ENCODE measurements at places on chromosomes 2 and 18.
A peak's percentile ranks its signal among the peaks of the same experiment; 100 is the strongest.

GRCh38 chr18:62436636-62437234 lies 86.1 kb upstream of the ZCCHC2 start:
- DNase-seq, result no peak

DNA sequence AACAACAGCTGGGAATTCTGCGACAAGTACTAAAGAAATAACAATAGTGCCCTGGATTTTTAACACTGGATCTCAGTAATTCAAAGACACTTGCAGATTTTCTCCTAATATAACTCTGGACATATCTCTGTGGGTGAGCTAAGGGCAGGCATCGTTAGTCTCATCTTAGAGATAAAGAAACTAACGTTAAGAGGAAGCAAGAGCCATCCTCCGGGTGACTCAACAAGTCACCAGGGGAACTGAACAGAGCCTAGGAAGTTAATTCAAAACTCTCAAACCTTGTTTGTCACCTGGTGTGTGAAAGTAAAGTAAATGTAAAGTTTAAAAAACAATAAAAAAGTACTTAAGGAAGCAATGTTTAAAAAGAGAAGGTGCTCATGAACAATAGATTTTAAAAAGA lies 41.6 kb upstream of the NRP2 start:
- no peak for DNase-seq

DNA sequence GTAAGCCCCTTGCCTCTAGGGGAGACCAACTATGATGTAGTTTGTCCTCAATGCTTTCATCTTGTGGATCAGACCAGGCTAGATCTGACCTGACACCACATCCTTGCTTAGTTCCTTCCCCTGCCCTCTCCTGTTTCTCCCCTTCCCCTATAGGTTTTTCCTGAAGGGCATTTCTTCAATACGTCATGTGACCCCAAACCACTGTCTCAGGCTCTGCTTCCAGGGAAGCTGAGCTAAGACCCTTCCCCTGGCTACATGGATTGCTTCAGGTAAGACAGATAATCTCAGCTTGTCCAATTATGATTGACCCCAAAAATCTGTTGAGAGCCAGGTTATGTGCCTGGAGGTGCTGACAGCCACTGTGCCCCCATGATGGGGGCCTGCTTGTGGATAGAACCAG lies 22.6 kb upstream of the TTL start:
- no peak for DNase-seq

DNA sequence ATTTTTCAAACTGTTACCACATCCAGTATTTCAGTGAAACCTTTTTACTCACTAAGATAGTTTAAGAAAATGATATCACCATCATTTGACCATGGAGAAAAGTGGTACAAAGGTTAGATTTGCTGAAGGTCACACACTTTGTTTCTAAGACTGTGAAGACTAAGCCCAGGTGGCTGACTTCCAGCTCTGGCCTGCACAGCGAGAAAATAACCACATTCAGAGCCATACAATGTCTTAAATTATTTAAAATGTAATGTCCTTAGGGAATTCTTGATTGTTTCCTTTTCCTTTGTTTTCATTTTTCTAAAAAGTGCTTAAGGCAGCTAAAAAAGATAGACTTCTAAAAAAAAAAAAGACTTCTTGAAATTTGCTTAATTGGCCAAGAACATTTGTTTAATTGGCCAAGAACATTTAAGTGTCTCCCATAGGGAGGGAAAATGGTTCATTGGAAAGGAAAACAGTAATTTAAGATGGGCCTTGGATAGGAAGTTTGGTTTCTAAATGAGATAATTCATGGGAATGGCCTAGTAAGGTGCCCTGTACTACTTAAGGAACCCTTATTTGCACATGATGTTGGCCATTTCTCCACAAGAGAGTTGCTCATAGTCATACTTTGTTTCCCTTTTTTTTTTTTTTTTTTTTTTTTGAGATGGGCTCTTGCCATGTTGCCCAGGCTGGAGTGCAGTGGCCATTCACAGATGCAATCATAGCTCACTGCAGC lies 45.2 kb downstream of the CYP1B1 start:
- no peak for DNase-seq

GRCh38 chr2:123791684-123792083 lies 233.4 kb upstream of the CNTNAP5 start:
- no peak for DNase-seq

DNA sequence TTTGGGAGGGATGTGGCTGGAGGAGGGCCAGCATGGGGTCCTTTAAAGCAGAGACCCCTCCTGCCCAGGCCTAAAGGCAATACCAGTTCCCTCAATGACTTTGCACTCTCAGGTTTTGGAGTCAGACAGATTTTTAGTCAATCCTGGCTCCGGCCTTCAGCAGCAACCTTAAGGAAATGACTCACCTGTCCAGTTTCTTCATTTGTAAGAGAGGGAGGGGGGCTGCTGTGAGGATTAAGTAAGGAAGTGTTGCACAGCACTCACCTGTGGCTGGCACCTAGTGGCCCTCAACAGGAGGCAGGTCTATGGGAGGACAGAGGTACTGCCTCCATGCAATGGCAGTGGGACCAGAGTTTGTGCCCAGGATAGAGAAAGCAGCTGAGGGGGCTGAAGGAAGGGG lies 13.7 kb downstream of the CNGA3 start:
- DNase-seq, result no peak

DNA sequence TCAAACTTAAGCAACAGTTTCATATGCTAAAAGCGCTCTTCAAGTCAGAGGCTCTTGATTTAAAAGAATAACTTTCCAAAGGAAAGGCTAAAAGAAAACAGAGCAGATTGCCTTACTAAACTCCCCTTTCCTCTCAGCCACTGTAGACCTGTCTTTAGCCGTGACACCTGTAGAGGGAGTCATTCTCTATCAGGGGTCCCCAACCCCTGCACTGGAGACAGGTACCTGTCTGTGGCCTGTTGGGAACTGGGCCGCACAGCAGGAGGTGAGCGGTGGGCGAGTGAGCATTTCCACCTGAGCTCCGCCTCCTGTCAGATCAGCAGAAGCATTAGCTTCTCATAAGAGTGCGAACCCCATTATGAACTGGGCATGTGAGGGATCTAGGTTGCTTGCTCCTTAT lies 9.6 kb downstream of the SLC14A1 start:
- no peak for DNase-seq

GRCh38 chr2:240593026-240593702 lies 6.6 kb downstream of the CAPN10 start:
- DNase-seq, result no peak

DNA sequence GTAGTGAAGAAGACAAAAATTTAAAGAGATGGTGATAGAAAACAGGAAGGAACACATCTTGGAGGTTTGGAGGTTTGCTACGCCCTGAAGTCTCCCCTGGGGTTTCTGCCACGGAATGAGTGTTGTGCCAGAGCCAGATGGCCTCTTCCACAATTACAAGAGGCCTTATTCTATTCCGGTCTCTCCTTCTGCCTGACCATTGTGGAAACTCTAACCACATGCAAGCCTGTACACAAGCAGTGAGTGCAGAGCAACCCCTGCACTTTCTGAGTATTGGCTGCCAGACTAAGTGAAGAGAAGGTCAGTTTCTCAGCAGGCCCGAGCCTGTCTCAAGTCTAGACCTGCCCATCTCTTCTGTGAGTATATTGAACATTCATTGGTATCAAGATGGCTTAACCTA lies 22.7 kb upstream of the MYO1B start:
- no peak for DNase-seq

DNA sequence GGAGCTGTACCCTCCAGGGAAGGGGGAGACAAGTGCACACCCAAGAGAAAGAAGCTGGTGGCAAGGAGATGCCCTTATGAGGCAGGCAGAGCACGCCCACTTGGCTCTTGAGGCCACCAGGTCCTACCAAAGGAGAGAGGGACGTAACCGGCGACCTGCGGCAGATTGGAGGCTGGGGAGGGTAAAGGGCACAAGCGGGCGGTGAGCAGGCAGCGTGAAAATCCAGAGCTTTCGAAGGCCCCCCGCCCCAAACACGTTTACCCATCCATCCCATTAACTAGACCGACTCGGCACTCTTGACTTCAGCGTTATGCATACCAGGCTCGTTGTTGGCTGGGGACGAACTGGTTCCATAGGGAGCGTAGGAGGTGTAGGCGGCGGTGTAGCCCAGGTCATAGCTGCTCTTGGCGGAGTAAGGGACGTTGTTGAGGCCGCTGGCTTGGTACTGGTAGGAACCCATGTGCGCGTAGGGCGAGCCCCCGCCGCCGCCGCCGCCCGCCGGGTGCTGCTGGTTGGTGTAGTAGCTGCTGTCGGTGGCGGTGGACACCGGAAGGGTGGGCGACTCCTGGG lies 794 bp downstream of the DLX2 start:
- DNase-seq, result no peak

DNA sequence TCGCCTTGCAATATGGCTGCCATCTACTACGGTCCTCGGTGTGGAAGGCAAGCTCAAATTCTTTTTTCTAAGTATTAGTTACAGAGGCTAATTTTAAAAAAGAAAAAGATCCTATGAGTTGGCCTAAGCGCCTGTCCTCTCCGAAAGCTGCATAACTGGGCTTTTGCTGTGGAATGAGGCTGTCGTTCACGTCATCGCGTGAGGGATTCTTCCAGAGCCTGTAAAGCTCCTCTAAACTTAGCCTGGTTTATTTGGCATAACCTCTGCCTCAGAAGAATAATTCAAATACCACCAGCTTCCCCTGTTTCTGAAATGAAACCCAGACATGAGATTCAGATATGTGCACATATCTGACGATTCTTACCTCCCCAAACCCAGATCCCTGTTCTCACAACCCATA lies 187.4 kb downstream of the DNER start:
- DNase-seq, result no peak

DNA sequence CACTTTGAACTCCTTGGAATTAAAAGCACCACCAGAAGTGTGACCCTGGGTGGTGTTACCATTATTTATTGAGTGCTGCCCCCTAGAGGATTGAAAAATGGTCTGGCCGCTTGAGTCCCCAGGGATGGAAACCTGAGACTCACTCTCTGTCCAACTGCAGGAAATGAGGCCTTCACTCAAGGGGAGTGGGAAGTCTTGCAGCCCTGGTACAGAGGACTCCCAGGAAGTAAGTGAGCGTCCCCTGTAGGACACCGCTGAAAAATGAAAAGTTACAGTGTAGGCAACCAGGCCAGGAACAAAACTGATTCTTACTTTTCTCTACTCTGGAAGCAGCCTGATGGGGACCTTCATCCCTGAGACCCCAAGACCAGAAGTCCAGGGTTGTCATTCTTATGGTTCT lies 2.2 kb upstream of the NRP2 start:
- DNase-seq, result peak; percentile 86

DNA sequence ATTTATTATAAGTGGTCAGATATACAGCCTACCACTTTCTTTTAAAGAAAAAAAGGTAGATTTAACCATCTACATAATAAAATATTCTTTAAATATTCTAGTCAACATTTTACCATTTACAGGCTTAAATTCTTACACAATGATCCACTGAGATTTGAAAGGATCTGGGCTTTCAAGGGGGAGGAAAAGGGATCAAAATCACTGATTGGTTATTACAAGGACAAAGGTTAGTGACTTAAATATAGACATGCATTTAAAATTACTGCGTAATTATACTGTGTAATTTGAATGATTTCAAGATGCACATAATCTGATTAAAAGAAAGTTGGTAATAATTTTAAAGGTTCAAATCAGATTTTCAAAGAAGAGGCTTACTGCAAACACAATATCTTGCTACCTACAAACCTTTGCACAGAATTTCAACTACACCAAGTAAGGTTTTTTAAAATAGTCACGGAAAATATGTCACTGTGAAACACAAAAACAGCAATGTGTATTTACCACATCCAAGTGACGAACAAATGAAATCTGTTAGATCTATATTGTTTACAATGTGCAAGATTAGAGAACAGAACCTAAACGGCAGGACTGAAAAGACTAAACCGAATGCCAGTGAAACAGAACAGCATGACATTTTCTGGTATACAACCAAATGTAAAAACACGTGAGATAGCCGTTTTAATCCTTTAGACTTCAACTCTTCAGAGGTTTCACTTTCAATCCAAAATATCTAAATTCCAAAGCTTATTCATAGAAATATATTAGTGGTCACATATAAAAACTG lies 40.8 kb downstream of the RTN4 start:
- no peak for DNase-seq

DNA sequence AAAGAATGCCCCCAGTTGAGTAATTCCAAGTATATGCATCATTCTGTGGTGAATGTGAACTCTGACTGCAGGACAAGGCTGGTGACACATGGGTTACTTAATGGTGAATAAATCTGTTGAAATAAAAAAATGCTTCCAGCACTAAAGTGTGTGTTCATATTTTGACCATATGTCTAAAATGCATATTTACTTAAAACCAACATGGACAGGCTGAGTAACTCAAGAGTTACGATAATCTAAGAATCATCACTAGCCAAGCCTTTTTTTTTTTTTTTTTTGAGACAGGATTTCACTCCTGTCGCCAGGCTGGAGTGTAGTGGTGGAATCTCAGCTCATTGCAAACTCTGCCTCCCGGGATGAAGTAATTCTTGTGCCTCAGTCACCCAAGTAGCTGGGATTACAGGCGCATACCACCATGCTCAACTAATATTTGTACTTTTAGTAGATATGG lies 47.1 kb upstream of the CCBE1 start:
- no peak for DNase-seq

GRCh38 chr2:25377822-25378421 lies 36.2 kb upstream of the DNMT3A start:
- no peak for DNase-seq

- DNase-seq, result no peak
Measured at GRCh38 chr2:39411181-39411944, 25.7 kb downstream of the MAP4K3 start.

DNA sequence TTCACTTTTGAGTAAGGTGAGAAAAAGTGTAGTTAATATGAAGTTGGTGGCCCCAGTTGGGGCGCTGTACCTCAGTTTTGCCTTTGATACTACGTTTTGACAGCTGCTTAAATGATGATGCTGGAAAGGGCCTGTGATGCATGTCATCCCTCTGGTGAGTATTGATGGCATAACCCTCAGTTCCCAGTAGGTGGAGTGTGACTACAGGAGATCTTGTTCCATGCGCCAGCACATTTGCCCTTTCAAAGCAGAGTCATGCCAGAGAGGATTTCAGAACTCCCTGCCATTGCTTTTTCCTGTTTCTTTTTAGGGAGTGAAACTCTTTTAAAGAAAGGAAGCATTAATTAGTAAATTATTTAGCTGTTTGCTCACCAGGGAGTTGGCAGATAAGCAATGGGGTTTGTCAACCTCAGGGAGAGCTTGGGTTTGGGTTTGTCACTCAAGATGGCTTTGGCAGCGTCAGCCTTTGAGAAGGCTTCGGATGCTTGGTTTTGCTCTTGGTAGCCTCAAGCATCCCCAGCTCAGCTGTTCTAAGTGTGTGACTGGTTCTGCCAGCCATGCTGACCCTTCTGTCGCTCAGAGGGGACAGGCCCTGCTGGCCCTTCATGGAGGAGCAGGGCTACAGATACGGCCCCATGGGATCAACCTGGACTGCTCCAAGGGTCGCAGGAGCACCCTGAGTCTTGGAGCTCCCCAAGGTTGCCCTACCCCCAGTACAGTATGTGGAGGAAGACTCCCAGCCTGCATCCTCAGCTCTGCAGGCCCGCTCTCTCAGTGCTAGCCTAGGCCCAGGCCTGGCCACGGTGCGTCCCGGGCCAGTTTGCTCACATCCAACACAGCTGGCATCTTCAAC lies 29.1 kb downstream of the ARMC9 start:
- peak; percentile 77 for DNase-seq

GRCh38 chr2:234747032-234747431 lies 204.8 kb upstream of the SH3BP4 start:
- DNase-seq, result no peak
